ENCODE measurements at places on chromosomes 6 and 20. TPM values are rescaled to one million over a fixed set of nuclear protein-coding genes. Genes with fewer than 3 reads are reported as not detected.
A peak's percentile ranks its signal among the peaks of the same experiment; 100 is the strongest.

RSPH9 gene
- polyA plus RNA-seq: 0.52 TPM

GRCh38 chr6:89023591-89024441, 56.7 kb upstream of the PNRC1 start:
- no peaks in the 10 kb centered on the region for H3K27me3 ChIP-seq
- H3K4me1 ChIP-seq: peaks cover 20% of the 10 kb centered on the region
- H3K4me3 ChIP-seq: no peak overlapping the region
- H3K27ac ChIP-seq: peak overlapping the region; percentile 11

DNA sequence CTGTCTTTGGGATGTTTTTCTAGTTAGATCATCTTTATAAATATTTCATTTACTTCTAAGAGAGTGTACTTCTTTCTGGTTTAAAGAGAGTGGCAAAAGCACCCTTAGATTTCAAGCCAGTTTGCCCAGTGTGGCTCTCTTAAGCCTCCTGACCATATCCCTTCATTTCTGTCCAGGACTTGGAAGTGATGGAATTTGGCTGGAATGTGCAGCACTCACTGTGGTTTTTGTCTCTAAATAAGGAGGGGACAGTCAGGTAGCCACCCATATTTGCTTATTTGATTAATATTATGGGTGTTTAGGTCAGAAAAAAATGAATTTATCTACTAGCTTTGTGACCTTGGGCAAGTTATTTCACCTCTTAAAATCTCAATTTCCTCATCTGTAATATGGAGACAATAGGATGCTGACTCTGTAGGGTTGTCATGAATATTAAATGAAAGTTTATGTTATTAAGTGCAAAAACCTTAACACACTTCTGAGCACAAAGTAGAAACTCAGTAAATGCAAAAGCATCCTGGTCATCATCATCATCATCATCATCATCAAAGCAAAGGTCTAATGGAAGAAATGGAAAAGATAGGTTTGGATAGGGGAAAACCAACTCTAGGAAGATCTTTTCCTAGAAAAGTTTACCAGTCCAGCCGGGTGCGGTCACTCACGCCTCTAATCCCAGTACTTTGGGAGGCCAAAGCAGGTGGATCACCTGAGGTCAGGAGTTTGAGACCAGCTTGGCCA, 3.1 kb downstream of the CRYBG1 start:
- no peak overlapping the region for H3K4me3 ChIP-seq
- DNase-seq: no peak
- peaks cover 24% of the 10 kb centered on the region for H3K27me3 ChIP-seq
- peaks cover 17% of the 10 kb centered on the region for H3K4me1 ChIP-seq
- no peak overlapping the region for H3K27ac ChIP-seq

DNA sequence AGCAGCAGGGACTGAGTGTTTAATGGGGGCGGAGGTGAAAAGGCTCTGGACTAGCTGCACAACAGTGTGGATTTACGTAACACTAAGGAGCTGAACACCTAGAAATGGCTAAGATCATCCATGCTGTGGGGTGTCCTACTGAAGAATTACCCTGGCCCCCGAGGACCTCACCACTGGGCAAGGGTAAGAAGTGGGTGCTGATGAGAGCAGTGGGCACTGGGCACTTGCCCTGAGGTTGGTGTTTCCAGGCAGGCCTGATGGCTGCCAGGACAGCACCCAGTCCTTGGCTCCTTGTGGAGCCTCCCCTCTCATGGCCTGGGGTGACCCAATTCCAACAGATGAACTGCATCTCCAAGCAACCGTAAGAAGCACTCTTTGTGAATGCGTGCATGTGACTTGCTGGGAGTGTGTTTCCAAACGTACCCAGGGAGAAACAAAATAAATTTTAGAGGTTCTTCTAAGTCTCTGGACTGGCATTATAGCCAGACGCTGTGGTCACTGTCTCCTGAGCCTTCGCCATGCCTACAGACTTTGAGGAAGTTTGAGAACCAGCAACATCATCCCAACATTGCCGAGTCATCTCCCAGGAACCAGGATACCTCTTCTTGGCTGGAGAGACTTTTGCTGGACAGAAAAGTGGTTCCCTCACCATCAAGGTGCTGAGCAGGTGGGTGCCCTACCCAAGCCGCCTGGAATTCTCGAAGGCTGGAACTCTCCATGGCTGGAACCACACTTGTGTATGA, 245.9 kb downstream of the ERMARD start:
- peak overlapping the region; percentile 70 for H3K27ac ChIP-seq
- no peak overlapping the region for H3K4me3 ChIP-seq
- H3K36me3 ChIP-seq: no peaks in the 10 kb centered on the region
- no peaks in the 10 kb centered on the region for H3K27me3 ChIP-seq
- H3K4me1 ChIP-seq: peaks cover 29% of the 10 kb centered on the region
- peak; percentile 90 for DNase-seq

GRCh38 chr20:44709380-44709779, 5.8 kb upstream of the CCN5 start:
- no peaks in the 10 kb centered on the region for H3K27me3 ChIP-seq
- no peak overlapping the region for H3K4me3 ChIP-seq
- no peak for DNase-seq
- no peaks in the 10 kb centered on the region for H3K36me3 ChIP-seq
- no peaks in the 10 kb centered on the region for H3K4me1 ChIP-seq

POPDC3 gene
- not detected for polyA plus RNA-seq

GRCh38 chr6:1654054-1654453, 44.3 kb downstream of the FOXC1 start:
- DNase-seq: no peak
- H3K27ac ChIP-seq: no peak overlapping the region
- no peaks in the 10 kb centered on the region for H3K36me3 ChIP-seq
- no peak overlapping the region for H3K4me3 ChIP-seq
- no peaks in the 10 kb centered on the region for H3K27me3 ChIP-seq
- H3K4me1 ChIP-seq: no peaks in the 10 kb centered on the region

Measured in CD14-positive monocyte (primary cell).